ENCODE measurements at places on chromosomes 16 and 17.

- DNase-seq, result no peak
These were observed 30.7 kb upstream of the MED9 start for GRCh38 chr17:17445925-17446665.

DNA sequence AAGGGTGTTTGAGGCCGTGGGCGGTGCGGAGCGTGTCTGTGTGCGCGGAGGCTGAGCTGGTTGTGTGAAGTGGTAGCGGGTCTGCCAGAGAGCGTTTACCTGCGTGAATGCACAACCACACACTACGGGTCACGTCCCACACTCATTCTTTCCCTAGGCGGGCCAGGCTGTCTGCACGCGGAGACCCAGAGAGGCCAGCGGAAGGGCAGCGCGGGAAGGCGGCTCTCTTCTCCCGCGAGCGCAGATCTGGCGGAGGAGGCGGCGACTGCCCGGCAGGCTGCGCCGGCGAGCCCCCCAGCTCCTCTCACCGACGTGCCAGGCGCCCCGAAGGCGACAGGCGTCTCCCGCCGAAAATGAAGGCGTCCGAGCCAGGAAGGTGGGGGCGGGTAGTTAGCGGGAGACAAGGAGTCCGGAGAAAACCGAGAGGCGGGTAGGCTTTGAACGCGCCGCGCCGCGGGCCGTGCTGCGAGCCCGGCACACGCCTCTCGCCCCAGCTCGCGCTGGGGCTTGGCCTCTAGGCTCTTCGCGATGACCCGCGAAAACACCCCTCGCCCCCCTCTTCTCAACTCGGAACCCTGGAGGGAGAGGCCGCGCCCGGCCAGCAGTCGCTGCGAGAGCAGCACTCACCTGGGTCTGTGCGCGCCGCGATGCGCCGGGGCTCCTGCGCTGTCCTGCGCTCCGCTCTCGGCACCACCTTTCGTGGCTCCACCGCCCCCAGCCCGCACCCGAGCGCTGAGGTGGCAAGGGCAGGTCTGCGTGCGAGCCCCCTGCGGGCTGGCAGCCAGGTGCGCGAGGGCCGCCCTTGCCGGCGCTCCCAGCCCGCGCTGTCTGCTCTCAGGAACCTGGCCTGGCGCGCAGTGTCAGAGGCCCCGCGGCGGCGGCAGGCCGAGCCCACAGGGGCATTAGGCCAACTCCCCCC lies 2.0 kb upstream of the FOXF1 start:
- DNase-seq, result no peak

DNA sequence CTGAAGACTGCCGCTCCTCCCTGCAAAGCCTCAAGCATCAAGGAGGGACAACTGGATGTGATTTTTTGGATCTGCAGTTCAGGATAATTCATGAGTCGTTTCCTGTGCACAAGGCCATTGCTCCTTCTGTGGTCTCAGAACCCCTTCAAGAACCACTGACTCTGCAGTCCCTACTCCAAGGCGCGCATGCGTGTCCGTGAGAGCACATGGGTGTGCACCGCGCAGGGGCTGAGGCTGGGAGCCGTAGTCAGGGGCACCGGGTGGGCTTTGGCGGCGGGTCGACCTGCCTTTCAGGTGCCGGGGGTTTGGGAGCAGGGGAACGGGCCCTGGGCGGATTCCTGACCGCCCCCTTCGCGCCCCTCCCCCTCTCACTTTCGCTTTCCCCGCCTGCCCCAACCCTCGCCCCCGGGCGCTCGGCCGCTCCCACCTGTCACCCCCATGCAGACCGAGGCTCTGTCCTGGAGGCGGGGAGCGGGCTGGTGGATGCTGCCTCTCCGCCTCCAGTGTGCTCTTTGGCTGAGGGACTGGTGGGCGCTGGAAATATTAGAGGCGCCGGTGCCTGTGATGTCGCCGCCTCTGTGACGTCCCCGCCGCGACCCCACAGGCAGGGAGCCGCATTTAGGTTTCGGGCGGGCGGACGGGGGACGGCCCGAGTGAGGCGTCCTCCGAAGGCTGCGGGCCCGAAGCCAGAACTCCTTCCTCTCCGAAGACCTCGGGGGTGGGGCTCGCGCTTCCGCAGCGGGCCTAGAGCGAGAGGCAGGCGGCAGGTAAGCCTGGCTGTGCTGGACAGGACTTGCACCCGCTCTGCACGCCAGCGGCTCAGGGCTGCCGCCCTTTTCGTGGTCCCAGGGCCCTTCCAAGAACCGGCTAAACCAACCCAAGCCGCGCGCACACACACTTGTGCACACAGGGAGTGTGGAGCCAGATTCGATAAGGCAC lies at the start of gene SPATA32:
SPATA32 (minus strand) TSS at position 518 of the 939 bp plus-strand sequence; CDS start at position 440, 78 bp downstream.
- DNase-seq, result peak; percentile 43

GRCh38 chr16:85642762-85643358 lies 29.7 kb downstream of the GSE1 start:
- DNase-seq, result no peak

DNA sequence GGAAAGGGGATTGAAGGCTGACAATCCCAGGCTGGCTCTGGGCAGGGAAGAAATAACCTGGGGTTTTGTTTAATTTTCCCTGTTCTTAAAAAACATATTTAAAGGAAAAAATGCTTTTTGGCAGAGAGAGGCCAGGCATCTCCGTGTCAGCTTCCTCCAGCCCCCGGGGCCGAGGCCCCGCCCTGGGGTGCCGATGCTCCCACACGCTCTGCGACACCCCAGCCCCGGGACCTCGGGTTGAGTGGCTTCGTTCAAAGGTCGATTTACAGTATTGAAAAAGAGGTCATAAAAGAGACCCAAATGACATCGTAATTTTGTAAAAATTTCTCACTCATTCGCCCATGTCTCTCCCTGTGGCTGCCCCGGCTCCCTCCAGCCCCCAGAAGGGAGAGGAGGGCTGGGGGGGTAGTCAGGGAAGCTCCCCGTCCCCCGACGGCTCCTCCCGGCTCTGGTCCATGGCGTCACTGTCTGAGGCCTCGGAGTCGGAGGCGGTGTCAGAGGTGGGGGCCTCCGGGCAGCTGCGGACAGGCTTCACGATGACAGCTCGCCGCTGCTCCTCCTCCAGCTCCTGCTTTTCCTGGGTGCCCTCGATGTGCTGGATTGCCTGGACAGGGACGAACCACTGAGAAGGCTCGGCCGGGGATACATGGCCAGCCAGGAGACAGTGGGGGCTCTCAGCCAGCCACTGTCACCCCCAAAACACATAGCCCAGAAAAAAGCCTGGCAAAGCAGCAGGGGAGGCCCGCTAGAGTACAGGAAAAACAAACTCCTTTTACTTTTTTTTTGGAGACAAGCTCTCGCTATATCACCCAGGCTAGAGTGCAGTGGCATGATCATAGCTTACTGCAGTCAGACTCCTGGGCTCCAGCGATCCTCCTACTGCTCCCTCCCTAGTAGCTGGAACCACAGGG lies 14.9 kb downstream of the TFAP4 start:
- no peak for DNase-seq

DNA sequence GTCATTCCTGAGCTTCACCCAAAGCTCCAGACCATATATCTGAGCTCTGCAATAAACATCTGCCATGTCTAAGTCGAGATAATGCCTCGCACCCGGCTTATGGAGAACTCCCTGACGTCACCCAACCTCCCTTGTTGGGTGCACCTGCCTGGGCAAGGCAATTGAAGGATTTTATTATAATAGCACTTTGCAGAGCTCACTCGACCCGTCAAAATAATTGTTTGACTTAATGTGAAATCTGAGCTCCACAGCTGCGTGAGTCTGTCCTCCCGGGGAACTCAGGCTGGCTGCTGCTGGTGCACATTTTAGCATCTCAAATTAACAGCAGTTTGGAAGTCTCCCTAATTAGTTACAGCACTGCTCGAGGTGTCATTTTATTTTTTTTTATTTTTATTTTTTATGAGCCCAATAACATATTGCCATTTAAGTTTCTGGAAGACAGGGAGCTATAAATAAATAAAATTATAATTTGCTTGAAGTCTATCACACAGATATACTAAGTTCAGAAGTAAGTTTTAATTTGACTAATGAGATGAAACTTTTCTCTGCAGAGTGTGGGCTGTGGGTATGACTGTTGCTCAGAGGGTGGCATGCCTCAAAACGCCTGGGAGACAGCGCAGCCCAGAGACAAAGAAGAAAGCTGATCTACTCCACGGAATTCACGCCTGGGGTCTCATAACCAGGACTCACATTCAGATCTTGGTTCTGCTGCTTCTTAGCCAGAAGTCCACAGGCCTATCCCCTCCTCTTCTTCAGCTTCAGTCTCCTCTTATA lies 401.4 kb upstream of the C16orf82 start:
- no peak for DNase-seq

GRCh38 chr17:32331243-32332040 lies 10.5 kb downstream of the C17orf75 start:
- no peak for DNase-seq

DNA sequence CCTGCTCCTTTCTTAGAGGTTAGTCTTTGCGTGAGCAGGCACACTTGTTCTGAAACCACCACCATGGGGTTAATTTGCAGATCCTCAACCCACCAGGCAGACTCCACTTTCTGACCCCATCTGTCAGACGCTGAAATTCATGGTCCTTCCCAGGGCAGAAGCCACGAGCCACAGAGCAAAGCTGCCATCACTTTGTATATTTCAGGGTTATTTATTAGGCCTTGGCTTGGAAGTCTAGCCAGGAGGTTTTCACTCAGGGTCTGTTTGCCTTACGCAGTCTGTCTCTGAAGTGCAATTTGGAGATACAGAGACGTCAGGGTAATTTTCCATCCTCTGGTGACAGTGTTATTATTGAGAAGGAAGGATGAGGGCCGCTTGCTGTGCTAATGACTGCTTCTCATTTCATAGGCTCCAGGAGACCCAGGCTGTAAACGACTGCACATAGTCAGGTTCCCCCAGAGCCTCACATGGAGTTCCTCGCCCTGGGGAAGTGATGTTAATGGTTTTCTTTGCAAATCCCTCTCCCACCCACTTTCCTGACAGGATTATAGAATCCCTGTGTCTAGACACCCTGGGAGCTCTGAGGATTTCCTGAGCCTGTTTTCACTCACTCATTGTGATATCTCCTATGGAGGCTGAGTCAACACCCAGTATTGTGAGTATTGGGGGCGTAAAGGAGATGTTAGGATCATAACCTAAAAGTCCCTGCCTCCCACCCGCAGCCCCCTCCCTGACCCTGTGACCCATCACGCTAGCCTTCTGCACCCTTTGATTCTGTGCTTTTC lies 269.0 kb downstream of the ABCC12 start:
- DNase-seq, result no peak

DNA sequence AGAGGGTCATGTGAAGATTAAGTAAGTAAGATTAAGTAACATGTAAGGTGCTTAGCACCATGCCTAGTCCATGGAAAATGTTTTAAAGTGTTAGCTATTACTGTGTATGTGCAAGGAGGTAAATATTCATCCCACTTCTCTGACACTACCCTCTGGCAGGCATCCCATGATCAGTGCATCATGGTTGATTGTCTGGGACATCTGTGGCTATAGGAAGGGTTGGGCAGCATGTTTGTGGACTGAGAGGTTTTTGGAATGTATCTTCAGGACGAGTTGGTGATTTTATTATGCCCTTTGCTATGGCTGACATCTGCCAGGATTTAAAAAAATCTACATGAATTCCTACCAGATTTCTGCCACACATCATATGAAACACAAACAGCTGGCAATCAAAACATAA lies 6.5 kb upstream of the TAOK1 start:
- DNase-seq, result no peak

- no peak for DNase-seq
These were observed 19.6 kb downstream of the TMC6 start for GRCh38 chr17:78108726-78109488.

DNA sequence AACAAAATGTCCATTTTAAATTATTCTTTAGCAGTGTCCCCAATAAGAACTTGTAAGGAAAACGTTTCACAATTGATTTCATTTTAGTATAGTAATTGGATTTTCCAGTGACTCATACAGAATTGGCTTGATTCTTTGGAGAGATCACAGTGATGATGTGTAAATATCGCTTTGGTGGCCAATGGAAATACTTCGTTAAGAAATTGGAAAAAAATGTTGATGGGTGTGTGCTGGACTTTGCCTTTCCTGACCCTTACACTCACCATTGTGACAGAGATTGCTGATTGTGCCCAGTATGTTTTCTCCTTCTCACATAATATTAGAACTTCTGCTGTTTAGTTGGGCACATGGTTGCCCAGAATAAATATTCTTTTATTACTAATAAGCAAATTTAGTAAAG lies 7.4 kb upstream of the EFCAB13 start:
- DNase-seq, result no peak

DNA sequence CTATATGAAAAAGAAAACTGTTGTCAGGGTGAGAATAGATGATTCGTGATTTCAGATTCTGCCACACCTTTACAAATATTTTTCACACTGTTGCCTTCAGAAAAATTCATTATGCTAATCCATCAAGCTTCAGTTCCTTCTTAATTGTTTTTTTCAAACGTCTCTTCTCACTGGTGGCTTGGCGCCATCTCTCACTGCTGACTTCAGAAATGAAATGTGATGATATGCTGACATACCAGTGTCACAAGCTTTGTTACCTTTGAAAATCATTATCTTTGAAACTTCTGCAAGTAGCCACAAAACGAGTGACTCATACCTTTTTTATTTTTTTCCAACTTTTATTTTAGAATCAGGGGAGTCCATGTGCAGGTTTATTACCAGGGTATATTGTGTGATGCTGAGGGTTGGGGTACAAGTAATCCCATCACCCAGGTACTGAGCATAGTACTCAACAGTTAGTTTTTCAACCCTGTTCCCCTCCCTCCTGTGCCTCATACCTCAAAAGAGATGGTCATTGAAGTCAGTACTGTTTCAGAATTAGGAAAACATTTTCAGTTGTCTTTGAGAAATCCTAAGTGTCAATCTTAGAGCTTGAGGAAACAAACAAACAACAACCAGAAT lies 14.0 kb upstream of the KRT222 start:
- no peak for DNase-seq

DNA sequence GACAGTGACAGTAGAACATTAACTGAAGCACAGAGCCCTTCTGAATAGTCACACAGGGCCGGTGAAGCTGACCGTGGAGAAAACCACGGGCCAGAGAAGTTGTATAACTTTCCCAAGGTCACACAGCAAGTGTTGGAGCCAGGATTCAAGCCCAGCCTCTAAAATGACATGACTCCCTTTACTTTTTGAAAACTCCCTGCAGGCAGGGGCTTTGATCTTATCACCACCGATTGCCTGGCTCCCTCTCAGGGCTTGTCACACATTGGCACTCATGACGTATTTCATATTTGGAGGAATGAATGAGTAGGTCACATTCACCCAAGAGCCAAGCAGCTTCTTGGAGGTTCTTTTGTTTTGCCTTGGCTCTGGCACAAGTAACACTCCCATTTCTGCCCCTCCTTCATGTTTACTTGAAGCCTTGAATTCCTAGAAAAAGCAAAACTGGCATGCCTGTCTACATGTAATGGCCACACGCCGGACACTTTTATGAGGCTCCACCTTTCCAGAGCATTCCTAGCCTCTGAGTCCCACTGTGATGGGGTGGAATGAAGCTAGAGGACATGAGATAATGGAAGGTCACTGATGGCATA lies 13.3 kb upstream of the RBBP6 start:
- DNase-seq, result no peak

GRCh38 chr16:75267631-75268264 lies 16.3 kb upstream of the BCAR1 start:
- DNase-seq, result no peak

DNA sequence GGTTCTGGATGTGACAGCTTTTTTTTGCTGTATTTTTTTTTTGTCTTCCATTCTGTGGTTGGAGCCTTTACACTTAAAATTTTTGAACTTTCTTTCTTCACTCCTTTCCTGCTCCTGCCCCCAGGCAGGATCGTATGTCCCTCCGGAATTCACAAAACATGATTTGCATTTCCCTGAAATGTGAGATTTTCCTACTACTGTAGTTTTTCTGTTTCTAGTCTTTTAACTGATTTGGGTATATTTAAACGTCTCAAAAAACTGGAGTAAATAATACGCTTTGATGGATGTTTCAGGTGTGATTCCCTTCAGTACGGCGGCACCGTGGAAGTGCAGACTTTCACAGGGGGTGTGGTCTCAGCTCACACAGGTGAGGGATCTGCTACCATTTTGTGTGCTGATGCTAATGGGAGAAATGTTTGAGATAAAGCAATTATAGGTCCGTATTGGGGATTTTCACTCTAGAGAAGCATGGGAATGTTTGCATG lies 686 bp downstream of the SRCAP start:
- no peak for DNase-seq
